ENCODE measurements at places on chromosomes 5 and 9.

- DNase-seq: no peak
These were observed 48.7 kb downstream of the FBXW11 start for GRCh38 chr5:171957591-171958251.

DNA sequence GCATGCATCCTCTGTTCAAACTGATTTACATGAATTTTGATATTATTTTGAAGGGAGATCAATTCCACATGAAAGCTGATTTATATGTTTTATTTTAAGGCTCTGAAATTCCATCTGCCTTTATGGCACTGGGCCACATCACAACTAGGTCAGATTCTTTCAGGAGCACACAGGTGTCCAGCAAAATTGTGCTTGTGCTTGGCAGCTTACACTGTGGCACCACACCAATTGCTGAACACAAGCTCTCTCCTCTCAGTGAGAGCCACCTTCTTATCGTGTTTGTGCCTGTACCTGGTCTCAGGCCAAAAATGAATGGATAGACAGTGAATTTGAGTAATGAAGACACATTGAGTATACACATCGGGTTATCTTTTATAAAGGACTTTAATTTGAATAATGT, 200.4 kb downstream of the CDH10 start:
- DNase-seq: no peak

DNA sequence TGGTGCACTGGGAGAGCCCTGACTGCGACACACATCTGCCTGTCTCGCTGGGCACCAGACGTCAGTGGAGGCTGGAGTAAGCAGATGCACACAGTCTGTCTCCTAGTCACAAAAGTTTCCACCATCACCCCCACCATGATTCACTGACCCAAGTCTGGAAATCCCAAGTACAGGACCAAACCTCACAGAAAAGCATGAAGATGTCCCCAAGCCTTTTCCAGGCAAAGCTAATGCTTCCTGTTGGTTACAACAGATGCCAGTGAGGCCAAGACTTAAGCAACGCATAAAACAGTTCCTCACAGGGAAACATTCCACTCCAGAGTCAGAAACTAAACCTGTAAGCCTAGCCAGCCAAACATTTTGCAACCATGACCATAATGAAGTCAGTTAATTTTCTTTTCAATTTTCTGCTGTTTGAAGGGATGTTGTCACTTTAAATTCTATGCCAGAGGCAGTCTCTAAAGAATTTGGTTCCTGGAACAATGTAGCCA, 259.3 kb upstream of the SLC30A5 start:
- no peak for DNase-seq

- no peak for DNase-seq
These were observed 30.3 kb downstream of the ANGPTL2 start for GRCh38 chr9:127092041-127092608.
